AG04450 (cell line): ENCODE measurements at places on chromosomes 4 and X. TPM values are rescaled to one million over a fixed set of nuclear protein-coding genes. Genes with fewer than 3 reads are reported as not detected.

GRCh38 chrX:116238567-116239255, 68.2 kb downstream of the AGTR2 start:
- no peak for DNase-seq

DNA sequence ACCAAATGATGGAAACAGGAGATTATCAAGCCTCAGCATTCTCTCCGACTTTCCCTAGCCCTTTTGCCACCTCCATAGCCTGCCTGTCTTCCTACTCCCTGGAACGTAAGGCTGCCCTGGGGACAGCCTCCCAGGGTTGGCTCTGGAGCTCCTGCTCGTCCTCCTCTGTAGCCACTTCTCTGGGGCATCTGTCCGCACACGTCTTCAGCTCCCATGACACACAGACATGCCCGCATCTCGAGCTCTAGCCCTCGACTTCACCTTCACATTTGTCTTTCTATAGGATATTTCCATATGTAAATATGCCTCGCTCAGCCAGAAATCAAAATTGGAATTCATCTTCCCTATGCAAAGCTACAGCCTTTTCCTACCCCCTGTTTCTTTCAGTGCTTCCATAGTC, 67.7 kb downstream of the TSC22D3 start:
- DNase-seq = no peak

DNA sequence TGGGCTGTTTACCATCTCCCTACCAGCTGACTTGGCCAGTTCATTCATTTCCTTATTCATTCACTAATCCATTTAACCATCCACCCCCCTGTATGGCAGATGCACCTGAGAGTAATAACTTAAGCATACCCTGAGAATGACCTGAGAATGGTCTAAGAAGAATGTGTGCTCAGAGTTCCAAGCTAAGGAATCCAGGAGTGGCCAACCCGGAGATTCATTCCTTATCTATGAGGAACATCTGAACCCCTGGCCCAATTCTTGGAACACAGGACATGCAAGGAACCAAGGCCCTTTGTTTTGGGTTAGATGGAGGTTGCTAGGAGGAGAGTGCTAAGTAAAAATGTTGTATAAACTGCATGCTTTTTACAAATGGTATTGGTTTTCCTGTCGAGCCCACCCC, 13.5 kb upstream of the STARD8 start:
- DNase-seq = no peak

DNA sequence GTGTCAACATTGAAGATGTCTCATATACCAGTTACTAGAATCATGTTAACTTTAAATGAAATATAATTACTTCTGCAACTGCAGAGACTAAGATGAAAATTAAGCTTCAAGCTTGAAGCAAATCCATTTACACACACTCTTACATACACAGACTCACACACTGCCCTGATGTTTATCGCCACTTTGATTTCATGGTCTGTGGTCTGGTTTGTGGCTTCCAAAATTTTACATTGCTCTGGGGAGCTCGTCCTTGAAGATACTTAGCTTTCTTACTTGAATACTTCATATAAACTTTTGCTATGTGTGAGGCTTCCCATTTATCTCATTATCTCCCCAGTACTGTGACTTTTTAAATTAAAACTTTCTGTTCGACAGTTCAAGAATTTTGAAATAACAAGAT, 35.8 kb downstream of the ARHGEF38 start:
- DNase-seq = no peak

GRCh38 chr4:171919314-171919713, 106.1 kb downstream of the GALNTL6 start:
- DNase-seq = no peak

- DNase-seq = no peak
Observed at GRCh38 chrX:123476611-123477219, 256.1 kb downstream of the THOC2 start.

GRCh38 chrX:132738951-132739350, 219.5 kb downstream of the HS6ST2 start:
- no peak for DNase-seq

- no peak for DNase-seq
Observed at GRCh38 chrX:121336831-121337421, 289.5 kb downstream of the GLUD2 start.

GRCh38 chr4:3451956-3452355, 10.2 kb downstream of the HGFAC start:
- DNase-seq = peak; percentile 45

DNA sequence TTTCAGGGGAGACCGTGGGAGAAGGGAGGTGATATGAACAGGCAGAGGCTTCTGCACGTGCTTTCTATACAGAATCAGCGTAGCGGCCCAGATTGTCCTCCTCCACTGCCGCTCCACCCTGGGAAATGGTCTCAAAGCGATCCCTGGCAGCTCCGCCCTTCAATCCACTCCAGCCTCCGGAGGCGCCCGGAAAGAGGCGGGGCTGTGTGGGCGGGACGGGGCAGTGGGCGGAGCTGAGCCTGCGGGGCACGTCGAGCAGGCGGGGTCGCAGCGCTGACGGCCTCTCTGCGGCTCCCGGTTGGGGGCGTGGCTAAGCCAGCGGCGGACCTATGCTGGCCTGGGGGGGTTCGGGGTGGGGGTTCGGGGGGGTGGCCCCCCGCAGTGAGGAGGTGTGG, 210 bp upstream of the SMIM10L2A start:
- peak; percentile 6 for DNase-seq

DNA sequence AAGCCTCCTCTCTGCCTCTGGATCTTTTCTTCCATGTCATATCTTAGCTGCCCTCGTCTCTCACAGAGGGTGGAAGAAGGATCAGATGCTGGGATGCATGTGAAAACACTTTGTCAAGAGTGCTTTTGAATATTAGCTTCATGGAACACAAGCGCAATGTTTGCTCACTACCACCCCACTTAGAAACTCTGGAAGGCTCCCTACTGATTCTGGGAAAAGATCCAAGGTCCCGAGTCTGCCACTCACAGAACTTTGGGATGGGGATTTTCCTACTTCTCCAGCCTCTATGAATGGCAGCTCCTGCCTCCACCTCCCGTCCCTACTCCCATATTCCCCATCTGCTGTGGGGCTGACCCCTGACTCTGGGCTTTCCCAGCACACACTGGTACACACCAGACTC, 40.2 kb upstream of the CRMP1 start:
- DNase-seq = no peak

DNA sequence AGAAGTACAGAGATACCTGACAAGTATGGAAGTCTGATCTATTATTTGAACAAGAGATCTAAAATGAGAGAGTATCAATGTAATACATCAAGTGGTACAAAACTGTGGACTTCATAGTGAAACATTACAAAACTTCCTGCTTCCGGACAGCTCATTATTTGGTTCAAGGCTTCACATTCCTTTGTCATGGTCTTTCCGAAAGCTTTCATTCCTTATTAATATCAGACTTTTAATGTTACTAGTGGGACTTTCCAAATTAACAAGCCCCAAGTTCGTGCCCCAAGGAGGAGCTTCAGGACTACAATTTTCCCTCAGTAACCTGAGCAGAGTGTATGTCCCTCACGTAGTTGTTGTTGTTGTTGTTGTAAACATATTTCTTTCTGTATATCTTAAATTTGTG, 1.2 kb downstream of the CHIC2 start:
- DNase-seq = no peak

- DNase-seq = no peak
Observed at GRCh38 chr4:26081795-26082498, 167.9 kb downstream of the SMIM20 start.

DNA sequence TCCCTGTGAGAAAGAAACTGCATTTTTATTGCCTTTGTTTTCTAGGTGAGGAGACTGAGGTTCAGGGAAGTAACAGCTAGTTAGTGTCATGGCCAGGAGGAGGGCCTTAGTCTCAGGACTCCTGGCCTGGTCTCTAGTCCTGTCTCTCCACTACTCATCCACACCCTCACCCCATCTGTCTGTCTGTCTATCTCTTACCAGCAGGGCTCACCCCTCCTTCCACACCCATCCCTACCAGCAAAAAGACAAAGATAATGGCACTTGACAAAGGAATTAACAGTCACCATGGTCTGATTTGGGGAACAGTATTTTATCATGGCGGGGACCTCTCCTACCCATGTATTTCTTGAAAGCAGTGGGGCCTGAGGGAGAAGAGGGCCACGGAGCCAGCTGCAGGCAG, 125.8 kb downstream of the REPS2 start:
- no peak for DNase-seq

DNA sequence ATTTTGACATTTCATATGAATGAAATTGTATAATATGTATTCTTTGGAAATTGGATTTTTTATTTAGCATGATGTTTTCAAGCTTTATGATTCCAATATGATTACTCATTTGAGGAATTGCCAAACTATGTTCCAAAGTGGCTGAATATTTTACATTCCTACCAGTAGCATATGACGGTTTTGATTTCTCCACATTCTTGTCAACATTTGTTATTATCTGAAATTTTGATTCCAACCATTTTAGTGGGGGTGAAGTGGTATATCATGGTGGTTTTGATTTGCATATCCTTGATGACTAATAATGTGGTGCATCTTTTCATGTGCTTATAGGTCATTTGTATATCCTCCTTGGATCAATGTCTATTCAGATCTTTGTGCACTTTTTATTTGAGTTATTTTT, 2.6 kb upstream of the BEX1 start:
- no peak for DNase-seq

DNA sequence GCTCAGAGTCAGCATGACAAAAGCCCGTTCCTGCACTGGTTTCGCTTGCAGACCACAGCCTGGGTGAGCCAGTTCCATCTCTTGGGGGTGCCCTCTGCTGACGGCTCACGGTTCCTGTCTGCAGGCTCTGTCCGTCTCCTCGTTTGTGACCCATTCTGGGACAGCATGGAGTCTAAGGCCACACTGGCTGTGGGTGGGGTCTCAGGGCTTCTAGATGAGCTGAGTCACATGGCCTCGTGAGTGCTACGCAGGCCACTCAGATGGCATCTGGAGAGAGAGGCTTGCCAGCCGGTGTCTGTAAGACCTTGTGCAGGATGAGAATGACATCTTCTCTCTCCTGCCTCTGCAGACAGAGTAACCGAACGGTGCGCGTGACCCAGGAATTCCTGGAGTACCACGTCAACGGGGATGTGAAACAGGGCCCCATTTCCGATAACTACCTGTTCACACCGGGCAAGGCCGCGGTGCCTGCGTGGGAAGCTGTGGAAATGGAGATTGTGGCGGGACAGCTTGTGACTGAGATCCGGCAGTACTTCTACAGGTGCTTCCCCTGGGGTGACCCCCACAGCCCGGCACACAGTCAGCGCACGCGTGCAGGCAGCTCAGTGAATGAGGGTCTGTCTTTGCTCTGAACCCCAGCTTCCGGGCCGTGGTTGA, 31.6 kb upstream of the MRFAP1 start:
- DNase-seq = no peak

DNA sequence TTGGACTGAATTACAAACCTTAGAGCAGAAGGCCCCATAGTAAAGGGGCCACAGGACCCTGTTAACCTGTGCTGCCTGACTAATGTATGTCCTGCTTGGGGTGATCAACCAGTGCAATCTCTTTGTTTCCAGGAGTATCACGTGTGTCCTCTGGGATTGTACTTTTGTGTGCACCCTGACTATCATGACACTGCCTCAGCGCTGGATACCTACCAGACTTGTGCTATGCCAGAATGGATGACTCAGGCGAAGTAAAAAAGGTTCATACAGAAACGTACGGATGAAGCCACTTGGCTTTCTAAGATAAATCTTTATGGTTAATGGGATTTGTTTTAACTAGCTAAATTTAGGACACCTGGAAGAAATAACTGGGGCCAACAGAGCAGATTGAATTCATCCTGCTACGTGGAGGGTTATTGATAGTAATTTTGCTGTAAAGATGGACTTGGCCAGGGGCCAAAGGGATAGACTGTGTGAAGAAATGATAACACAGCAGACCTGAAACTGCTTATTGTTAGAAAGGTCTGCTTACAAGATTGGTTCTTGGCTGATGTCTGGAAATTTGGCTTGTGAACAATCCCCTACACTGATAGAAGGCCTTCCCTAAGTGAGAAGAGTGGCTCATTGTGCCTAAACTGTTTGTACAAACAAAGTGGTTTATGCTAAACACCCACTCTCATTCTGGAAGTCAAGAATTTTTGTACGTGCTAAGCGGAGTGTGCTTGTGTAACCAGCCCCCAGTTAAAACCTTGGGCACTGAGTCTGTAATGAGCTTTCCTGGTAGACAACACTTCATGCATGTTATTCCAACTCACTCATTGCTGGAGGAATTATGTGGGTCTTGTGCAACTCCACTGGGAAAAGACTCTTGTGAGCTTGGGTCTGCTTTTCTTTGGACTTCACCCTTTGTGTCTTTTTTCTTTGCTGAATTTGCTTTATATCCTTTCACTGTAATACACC, 750.5 kb upstream of the HTR2C start:
- no peak for DNase-seq

GRCh38 chrX:97867266-97867665, 983.6 kb downstream of the RPA4 start:
- DNase-seq = no peak

DGAT2L6 gene
- not detected in 2 replicates for polyA plus RNA-seq

F11 gene
- polyA plus RNA-seq = not detected in 2 replicates

GNRHR gene
- not detected in 2 replicates for polyA plus RNA-seq

MAOB gene
- polyA plus RNA-seq = 0.48 and 0.52 TPM in 2 replicates

CPZ gene
- polyA plus RNA-seq = 6.4 and 8.3 TPM in 2 replicates
